Fibroblast of upper back skin (primary cell): ENCODE measurements at places on chromosomes 6 and 20.

- peak; percentile 17 for DNase-seq
Observed at GRCh38 chr6:21111093-21111725, 482.3 kb upstream of the SOX4 start.

GRCh38 chr20:23059001-23059400 is 9.5 kb upstream of the THBD start:
- DNase-seq: no peak

DNA sequence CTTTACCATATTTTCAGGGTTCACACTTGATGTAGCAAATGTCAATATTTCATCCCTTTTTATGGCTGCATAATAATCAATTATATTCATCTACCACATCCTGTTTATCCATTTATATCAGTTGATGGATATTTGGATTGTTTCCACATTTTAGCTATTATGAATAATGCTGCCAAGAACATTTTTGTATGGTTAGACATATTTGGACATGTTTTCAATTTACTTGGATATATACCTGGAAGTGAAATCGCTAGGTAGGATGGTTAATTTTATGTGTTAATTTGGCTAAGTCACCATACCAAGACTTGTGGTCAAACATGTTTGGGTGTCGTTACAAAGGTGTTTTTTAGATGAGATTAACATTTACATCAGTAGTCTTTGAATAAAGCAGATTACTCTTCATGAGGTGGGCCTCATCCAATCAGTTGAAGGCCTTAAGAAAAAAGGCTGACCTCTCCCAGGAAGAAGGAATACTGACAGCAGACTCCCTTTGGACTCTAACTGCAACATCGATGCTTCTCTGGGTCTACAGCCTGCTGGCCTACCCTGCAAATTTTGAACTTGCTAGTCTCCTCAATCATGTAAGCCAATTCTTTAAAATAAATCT is 196.5 kb downstream of the BACH2 start:
- peak; percentile 47 for DNase-seq

DNA sequence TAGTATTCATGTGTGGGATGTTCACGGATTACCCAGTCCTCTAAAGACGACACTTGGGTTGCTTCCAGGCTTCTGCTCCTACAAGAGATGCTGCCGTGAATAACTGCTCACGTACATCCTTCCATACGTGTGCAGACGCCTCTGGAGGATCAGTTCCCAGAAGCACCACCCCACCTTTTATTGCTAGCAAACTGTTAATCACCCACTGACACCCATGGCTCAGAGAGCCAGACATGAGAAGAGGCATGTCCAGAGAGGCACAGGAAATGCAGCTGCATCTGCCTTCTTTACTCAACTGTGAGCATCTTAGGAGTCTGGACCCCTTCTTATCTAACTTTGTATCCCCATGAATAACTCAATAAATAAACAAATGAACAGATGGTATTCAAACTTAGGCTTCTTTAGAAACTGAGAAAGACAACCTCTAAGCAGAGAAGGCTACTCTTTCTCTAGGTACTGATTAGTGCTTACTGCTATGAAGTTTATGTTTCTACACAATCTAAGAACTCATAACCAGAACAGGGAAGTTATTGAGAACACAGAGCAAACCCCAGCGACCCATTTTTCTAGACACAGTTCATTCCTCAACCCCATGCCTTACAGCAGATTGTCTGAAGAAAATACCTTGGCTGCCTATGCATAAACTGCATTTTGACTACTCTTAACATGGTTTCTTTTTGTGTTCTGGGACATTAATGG is 228.7 kb upstream of the RREB1 start:
- DNase-seq: no peak

DNA sequence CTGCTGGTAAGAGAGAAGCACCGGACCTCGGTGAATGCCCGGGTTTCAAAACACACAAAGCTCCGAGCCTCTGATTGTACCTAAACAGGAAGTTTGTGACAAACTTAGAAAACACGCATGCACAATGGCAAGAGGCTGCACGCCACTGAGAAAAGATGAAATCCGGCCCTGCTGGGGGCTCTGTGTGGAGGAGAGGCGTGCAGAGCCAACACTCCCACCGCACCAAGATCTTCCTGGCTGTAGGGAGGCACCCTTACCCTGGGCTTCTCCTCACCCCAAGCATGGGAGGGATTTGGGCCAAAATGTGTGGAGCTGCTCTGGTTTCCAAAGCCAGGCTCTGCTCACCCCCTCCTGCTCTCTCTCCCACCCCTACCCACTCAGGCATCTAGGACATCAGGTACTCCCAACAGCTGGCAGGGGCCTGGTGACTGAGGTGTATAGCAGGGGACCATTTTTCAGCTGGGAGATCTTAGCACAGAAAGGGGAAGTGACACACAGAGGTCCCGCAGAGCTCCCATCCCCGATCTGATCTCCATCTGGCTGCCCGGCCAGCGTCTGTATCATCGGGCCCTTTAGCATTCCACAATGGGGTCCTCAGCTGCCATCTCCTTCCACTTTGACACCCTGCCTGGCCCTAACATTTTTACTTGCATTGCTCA is 84.2 kb downstream of the TRERF1 start:
- no peak for DNase-seq

- no peak for DNase-seq
Observed at GRCh38 chr20:1920826-1921225, 25.6 kb downstream of the SIRPA start.

GRCh38 chr6:65399355-65400084 is 307.5 kb downstream of the EYS start:
- DNase-seq: no peak

- DNase-seq: no peak
Observed at GRCh38 chr6:150697515-150697914, 97.8 kb downstream of the PLEKHG1 start.

GRCh38 chr20:5748246-5748645 is 2.0 kb upstream of the SHLD1 start:
- DNase-seq: no peak

DNA sequence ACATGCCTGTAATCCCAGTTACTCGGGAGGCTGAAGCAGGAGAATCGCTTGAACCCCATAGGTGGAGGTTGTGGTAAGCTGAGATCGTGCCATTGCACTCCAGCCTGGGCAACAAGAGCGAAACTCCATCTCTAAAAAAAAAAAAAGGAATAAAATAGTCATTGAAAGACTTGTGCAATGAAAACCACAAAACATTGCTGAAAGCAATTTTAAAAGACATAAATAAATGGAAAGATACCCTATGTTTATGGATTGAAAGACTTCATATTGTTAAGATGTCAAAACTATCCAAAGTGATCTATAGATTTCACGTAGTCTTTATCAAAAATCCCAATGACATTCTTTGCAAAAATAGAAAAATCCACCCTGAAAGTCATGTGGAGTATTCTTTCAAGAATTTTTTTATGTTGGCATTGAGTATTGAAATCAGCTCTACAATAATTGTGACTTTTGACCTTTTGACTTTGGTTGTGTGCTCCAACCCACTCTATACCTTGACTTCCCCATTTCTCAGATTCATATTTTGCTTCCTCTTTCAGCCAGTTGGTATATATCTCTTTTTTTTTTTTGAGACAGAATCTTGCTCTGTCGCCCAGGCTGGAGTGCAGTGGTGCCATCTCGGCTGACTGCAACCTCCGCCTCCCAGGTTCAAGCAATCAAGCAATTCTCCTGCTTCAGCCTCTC is 45.5 kb upstream of the SLC23A2 start:
- DNase-seq: no peak
